AML-193 (cell line): ENCODE measurements at places on chromosomes 5 and 9.

- no peak for DNase-seq
These were observed 1.0 kb downstream of the ADAMTS19 start for GRCh38 chr5:129460936-129461710.

DNA sequence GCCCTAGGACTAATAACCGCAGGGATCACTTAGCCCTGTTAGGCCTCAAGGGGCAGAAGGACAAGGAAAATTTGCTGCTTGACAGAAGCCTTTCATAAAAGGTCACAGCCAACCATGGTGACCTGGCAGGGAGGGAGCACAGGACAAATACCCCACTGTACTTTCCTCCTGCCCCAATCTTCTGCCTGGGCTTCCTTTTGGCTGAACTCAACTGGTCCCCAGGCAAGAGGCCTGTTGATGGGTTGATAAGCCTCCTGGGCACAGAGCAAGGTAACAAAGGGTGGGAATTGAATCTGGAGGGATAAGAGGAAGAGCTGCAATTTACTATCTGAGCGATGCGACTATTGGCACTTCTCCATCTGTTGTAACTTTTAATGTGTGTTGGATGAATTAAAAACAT lies 392.9 kb downstream of the RASEF start:
- no peak for DNase-seq

DNA sequence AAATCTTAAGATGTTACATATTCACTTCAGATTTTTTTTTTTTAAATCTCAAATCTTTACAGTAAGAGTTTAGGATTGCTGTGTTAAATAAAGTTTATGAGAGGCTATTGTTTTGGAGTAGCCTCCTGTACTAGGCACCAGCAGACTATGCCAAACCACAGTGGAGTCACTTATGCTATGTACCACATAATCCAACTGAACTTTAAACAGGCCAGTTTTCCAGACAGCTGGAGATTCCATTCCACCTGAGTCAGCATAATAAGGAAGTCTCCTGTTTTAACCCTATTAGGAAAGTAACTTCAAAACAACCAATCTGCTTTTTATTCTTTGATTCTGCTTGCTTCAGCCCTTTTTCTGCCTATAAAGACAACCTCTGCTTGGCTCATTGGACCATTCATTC lies 205.2 kb downstream of the CSNK1G3 start:
- DNase-seq: no peak

GRCh38 chr5:118439831-118440230 lies 548.5 kb downstream of the DTWD2 start:
- DNase-seq: no peak

- DNase-seq: no peak
These were observed 21.0 kb upstream of the RNF180 start for GRCh38 chr5:64144425-64145215.

GRCh38 chr9:3868012-3868411 lies 342.2 kb upstream of the RFX3 start:
- no peak for DNase-seq

DNA sequence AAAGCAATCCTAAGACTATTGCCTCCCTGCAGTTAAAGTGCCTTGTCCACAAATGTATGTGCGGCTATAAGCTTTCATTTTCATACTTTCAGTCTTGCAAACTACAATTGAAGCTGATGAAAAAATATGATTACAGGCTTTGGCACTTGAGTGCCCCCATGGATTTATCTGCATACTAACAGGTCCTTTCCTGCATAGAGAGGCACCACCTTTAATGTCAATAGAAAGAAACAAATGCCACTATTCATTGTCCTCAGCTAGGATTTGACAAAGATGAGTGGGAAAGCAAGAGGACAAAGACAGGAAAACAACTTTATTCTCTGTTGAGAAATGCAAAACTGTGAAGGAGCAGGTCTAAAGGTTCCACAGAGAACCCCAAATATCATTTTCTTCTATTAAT lies 125.7 kb upstream of the PTGER4 start:
- no peak for DNase-seq

GRCh38 chr9:94031946-94032345 lies 52.3 kb upstream of the PTPDC1 start:
- DNase-seq: no peak

DNA sequence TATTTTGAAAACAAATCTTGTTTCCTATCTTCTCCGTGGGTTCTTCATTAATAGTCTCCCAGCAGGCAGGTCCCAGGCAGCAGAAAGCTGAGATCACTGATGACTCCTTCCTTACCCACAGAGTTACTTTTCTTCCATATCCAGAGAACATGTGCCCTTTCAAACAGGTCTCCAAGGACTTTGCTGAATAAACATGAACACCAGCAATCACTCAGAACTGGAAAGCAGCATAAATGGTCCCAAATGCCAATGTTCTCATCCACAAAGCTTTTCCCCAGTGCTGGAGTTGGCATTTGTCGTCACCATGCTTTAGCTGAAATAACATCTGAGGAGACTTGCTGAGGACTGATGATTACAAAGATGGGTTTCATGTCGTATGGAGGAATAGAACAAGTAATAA lies 134.0 kb downstream of the YIPF5 start:
- no peak for DNase-seq

GRCh38 chr5:172141949-172142319 lies 46.1 kb downstream of the STK10 start:
- no peak for DNase-seq

- DNase-seq: no peak
These were observed 47.9 kb downstream of the LRRC70 start for GRCh38 chr5:62626534-62626933.

DNA sequence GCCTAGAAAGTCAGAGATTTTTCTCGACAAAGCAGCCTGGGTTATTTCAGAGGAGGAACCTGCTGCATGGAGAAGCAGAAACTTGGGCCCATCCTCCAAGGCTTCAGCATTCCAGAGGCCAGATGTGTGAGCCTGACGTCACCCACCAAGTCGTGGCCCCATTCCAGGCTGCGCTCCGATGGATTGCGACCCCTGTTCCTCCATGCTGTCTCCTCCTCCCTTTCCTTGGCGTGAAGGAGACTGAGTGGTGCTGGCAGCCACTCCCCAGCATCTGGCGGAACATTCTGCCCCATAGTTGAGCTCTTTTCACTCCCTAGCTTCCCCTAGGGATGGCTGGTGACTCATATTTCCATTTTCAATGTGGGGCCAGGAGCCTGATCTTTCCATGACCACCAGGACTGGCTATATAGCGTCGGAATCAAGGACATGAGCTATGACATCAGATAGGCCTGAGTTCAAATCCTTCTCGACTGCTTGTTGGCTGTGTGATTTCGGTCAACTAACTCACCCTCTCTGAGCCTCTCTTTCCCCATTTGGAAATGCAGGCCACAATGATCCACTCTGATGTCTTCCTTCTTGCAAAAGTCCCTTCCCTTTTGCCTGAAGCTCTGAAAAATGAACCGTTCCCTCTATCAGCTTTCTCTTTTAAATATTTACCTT lies 24.5 kb upstream of the DUSP1 start:
- no peak for DNase-seq

- DNase-seq: no peak
These were observed 131.4 kb downstream of the OXCT1 start for GRCh38 chr5:41738710-41739354.

DNA sequence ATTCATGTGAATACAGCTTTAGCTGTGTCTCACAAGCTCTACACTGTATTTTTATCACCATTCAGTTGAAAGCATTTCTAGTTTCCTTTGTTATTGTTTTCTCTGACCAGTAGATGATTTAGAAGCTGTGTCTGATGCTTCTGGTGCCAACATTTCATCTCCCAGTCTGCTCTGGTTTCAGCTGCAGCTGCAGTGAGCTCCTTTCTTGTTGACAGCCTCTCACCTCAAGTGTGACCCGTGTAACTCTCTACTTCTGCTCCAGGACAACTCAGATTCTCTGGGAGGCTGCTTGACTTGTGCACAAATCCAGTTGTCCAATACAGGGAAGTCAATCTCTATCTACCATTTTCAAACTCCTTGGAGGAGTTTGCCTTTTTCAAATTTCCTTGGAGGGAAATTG lies 504.8 kb downstream of the DIRAS2 start:
- DNase-seq: no peak

DNA sequence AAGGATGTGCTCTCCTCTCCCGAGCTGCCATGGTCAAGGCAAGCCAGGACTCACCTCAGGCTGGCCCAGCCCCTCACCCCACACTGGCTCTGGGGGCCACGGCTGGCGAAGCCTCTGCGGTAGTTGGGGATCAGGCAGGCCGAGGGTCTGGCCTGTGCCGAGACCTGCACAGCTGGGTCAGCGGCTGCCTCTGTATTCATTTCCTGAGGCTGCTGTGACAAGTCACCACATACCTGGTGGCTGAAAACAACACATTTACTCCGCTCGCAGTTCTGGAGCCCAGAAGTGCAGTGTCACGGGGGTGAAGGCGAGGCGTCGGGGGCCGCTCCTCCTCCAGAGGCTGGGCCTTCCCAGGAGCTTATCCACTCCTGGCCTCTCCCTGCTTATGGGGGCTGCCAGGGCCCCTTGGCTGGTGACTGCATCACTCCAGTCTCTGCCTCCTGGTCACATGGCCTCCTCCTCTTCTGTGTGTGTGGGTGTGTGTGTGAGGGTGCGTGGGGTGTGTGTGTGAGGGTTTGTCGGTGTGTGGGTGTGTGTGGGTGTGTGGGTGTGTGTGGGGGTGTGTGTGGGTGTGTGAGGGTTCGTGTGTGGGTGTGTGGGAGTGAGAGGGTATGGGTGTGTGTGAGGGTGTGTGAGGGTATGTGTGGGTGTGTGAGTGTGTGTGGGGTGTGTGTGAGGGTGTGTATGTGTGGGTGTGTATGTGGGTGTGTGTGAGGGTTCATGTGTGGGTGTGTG lies 3.2 kb upstream of the SCGB3A1 start:
- DNase-seq: no peak

DNA sequence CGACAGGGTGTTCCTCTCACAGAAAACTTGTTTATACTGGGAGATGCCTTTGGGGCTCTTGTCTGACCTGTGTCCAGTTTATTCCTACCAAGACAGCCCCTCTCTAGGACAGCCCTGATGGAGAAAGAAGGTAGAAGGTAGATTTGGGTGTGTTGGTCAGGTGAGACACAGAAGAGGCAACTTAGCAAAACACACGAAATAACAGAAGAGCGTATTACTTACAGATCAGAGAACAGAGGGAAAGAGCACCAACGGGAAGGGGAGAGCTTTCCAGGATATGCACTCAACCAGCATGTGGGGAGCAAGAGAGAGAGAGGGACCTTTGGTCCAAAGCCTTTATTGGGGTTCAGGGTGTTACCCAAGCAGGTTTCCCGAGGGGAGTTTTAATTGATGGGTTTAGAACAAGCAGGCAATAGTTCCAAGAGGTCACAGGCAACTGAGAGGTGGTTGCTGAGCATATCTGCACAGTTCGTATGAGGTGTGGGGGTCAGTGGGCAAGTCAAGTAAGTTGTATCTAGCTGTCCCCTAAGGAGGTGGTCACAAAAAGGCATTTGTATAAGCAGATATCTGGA lies 31.8 kb downstream of the BAAT start:
- no peak for DNase-seq
